ENCODE measurements at places on chromosomes 13 and 19. TPM values are rescaled to one million over a fixed set of nuclear protein-coding genes. Genes with fewer than 3 reads are reported as not detected.

Gene PROZ
- 71.2 TPM for total RNA-seq

Gene DEDD2
- total RNA-seq = 12.4 TPM

Gene CYP4F3
- 277 TPM for total RNA-seq

DNA sequence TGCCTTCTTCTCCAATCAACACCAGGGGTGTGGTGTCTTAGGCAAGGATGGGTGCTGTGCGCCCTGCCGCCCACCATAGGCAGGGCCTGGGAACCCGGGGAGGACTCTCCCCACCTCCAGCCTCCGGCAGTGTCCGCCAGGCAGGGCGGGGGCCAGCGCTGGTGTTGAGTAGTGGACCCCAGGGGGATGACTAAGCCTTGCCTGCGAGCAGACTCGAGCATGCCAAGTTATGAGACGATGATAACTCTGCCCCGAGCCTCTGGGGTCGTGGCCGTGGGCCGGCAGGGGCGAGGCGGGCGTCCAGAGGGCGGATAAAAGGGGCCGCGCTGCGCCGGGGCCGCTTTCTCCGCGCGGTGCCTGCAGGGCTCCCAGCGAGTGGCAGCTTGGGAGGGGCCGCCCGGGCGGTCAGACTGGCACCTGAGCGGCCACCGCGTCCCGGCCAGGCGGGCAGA, at the start of gene MEDAG:
TSS of gene MEDAG (plus strand) at position 340 of the 452 bp plus-strand sequence. CDS start 245 bp downstream, outside the sequence.
- no peaks in the 10 kb centered on the region for H3K27me3 ChIP-seq
- H3K4me1 ChIP-seq = no peaks in the 10 kb centered on the region
- no peak within 1 kb of the TSS for H3K27ac ChIP-seq
- H3K36me3 ChIP-seq = no peaks in the 10 kb centered on the region
- DNase-seq = no peak

DNA sequence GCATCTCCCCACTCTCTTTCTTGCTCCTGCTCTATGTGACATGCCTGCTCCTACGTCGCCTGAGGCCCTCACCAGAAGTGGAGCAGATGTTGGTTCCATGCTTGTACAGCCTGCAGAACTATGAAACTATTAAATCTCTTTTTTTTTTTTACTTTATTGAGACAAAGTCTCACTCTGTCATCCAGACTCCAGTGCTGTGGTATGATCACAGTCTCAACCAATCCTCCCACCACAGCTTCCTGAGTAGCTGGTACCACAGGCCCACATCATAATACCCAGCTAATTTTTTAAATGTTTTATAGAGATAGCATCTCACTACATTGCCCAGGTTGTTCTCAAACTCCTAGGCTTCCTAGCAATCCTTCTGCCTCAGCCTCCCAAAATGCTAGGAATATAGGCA, 1067.7 kb downstream of the PCDH9 start:
- H3K27ac ChIP-seq = no peak overlapping the region
- H3K4me3 ChIP-seq = no peak overlapping the region
- H3K27me3 ChIP-seq = no peaks in the 10 kb centered on the region
- H3K36me3 ChIP-seq = no peaks in the 10 kb centered on the region

DNA sequence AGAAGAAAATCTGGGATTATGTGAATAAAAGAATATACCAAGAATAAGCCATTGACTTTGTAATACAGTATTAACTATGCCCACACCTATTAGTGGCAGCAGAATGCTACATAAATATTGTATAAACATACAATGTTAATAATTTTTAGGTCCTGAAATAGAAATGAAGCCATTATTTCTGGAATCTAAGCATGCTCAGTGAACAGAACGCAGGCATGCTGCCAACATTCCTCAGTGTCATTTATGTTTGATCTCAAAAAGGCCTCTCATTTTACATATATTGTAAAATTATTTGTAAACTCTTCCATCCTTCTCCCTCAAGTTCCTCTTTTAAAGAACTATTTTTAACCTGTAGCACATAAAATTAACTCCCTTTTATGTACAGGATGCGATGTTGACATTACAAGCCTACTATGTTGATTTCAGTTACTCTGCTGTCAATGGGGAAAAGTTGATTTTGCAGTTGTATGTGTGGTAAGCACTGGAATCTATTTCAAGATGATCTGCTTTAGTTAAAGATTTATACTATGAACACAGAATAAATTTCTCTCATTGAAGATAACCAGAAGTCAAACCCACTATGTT, 118.8 kb downstream of the VWA8 start:
- H3K4me3 ChIP-seq = no peak overlapping the region
- DNase-seq = no peak
- H3K4me1 ChIP-seq = no peaks in the 10 kb centered on the region

GRCh38 chr19:30593975-30594745, 222.0 kb downstream of the ZNF536 start:
- no peak for DNase-seq
- no peaks in the 10 kb centered on the region for H3K36me3 ChIP-seq
- no peaks in the 10 kb centered on the region for H3K27me3 ChIP-seq
- H3K27ac ChIP-seq = no peak overlapping the region
- no peak overlapping the region for H3K4me3 ChIP-seq

GRCh38 chr13:50518781-50519201, 324.7 kb downstream of the DLEU7 start:
- DNase-seq = peak; percentile 84
- no peak overlapping the region for H3K4me3 ChIP-seq
- no peaks in the 10 kb centered on the region for H3K36me3 ChIP-seq

DNA sequence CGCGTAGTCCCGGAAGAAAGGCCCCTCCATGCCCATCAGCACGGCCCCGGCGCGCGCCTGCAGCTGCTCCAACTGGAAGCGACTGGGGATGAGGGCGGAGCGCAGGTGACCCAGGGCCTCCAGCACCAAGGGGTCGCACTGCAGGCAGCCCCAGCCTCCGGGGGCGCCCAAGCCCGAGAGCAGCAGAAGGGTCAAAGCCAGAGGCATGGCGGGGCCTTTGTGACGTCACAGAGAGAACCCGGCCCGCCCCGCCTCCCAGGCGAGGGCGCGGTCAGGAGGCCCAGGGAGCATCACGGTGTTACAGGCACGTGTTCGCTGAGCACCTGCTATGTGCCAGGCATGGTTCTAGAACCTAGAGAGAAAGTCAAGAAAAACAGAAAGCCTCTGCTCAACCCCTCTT, at the start of gene IZUMO2:
TSS of gene IZUMO2 (minus strand) at position 294 of the 400 bp plus-strand sequence. CDS start at position 207, 87 bp downstream.
- no peak within 1 kb of the TSS for H3K27ac ChIP-seq
- H3K4me1 ChIP-seq = no peaks in the 10 kb centered on the region
- no peak within 1 kb of the TSS for H3K4me3 ChIP-seq

- no peaks in the 10 kb centered on the region for H3K27me3 ChIP-seq
- H3K27ac ChIP-seq = no peak overlapping the region
- H3K4me3 ChIP-seq = no peak overlapping the region
- H3K36me3 ChIP-seq = no peaks in the 10 kb centered on the region
Measured at GRCh38 chr19:1325568-1326294, 40.1 kb downstream of the EFNA2 start.

GRCh38 chr13:99523838-99524237, 22.6 kb downstream of the TM9SF2 start:
- no peaks in the 10 kb centered on the region for H3K27me3 ChIP-seq
- no peak for DNase-seq
- no peak overlapping the region for H3K4me3 ChIP-seq
- peaks cover 34% of the 10 kb centered on the region for H3K36me3 ChIP-seq
- H3K27ac ChIP-seq = no peak overlapping the region

- H3K27ac ChIP-seq = no peak overlapping the region
- DNase-seq = no peak
- H3K27me3 ChIP-seq = no peaks in the 10 kb centered on the region
- H3K36me3 ChIP-seq = no peaks in the 10 kb centered on the region
Measured at GRCh38 chr13:22428188-22428828, 752.5 kb upstream of the SGCG start.

GRCh38 chr13:20616059-20616797, 49.3 kb downstream of the IFT88 start:
- H3K27me3 ChIP-seq = no peaks in the 10 kb centered on the region
- H3K27ac ChIP-seq = no peak overlapping the region
- H3K4me1 ChIP-seq = no peaks in the 10 kb centered on the region
- no peaks in the 10 kb centered on the region for H3K36me3 ChIP-seq

Measured in right lobe of liver (tissue), 6 donors.